ENCODE measurements at places on chromosomes 11 and 22.

- no peak for DNase-seq
Observed at GRCh38 chr11:64564947-64565889, 25.8 kb upstream of the SLC22A12 start.

DNA sequence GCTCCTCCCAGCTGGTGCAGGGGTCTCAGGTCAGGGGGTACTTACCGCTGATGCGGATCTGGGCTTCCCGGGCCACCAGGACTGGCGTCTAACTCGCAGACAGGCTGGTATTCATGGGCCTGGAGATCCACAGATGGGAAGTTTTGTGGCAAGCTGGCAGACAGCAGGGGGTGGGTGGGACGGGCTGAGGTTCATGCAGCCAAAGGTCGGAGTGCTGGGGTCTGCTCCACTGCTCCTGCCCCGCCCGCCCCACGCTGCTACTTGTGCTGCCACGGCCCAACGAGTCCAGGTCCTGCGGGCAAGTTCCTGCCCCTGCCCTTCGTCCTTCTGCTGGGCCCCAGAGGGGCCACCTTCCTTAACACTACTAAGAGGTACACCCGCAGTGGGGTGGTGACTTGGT lies 3.1 kb downstream of the ACY3 start:
- DNase-seq: no peak

DNA sequence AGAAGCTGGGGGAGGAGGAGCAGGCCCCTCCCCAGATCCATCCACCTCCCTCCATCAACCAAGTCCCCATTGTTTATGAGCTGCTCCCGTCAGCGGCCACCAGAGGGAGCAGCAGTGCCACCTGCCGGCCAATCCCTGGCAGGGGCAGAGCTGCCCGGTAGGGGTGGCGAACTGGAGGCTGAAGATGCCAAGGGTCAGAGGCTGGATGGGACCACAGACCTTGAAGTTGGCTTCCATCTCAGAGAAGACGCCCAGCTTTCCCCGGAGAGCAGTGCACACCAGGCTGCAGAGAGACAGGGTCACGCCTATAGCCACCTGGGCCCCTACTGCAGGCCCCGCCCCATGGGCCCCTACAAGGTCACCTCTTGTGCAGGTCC lies 3.6 kb downstream of the FIBP start:
- DNase-seq: peak; percentile 81

DNA sequence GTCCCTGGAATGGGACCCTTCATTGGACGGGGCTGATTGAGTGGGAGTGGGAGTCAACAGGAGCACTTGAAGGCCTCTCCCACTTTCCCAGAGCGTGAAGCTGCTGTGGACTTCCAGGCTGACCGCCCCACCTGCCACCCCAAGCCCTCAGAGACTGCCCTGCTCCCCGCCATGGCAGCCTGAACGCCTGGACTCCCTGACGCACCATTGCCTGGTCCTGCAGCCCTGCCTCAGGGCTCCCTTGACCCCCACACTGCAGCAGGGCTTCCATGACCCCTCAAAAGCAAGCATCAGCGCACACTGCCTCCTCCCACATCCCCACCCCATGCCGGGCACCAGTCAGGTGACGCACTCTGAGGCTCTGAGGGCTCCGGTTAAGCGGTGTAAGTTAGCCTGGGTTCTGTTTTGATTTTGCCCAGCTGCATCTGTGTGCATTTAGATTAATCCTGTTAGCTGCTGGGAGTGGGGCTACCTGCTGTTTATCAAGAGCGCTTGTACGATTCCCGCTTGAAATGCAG lies 39.4 kb downstream of the TRIM29 start:
- DNase-seq: no peak

GRCh38 chr11:46930089-46930488 lies 6.5 kb upstream of the CSTPP1 start:
- DNase-seq: no peak

DNA sequence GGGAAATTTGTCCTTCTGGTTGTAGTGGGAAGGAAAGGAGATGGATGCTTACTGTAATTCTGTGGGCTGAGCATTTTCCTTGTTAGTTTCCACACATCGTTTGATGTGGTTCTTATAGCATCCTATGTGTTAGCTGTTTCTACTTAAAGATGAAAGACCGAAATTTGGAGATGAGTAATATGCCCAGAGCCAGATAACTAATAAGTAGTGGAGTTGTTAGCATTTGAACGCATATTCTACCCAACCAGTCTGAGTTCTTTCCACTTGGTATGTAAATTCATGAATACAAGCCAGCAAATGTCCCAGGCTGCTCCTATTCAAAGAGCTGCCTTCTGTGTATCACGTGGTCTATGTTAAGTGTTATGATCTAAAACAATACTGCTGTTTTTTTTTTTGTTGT lies 14.6 kb downstream of the SPECC1L start:
- no peak for DNase-seq

DNA sequence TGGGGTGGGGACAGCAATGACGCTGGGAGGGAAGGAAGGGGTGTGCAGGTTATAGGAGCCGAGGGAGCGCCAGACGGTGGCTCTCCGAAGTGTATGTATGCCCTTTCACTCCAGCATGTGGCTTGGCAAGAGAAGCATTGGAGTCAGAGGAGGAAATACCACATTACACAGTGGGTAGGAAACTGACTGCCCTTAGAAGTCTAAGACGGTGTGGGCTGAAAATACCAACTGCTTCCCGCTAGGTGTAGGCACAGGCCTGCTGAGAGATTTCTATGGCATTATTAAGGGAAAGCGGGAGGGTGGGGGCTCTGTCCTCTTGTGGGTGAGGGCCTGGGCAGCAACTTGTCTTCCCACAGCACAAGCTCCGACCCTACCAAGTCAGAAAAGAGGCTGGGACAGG lies 44.7 kb downstream of the CACNG2 start:
- DNase-seq: no peak

DNA sequence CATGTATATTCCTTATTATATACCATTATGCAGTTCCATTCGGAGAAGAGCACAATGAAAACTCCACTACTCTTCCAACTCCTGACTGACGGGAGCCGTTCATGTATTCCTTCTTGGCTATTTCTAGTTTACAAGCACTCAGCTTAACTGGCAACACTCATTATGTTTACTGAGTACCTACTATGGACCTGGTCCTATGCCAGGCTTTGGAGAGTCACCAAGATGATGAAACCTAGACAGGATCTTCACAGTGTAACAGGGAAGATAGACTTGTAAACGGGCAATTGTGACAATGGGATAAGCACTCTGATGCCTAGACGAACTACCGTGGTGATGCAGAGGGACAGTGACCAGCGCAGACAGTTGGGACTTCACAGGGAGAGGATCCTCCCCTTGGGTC lies 22.3 kb upstream of the ST3GAL4 start:
- no peak for DNase-seq

GRCh38 chr11:30513087-30513486 lies 73.1 kb downstream of the MPPED2 start:
- DNase-seq: no peak

GRCh38 chr11:35365395-35365794 lies 54.0 kb downstream of the SLC1A2 start:
- no peak for DNase-seq

DNA sequence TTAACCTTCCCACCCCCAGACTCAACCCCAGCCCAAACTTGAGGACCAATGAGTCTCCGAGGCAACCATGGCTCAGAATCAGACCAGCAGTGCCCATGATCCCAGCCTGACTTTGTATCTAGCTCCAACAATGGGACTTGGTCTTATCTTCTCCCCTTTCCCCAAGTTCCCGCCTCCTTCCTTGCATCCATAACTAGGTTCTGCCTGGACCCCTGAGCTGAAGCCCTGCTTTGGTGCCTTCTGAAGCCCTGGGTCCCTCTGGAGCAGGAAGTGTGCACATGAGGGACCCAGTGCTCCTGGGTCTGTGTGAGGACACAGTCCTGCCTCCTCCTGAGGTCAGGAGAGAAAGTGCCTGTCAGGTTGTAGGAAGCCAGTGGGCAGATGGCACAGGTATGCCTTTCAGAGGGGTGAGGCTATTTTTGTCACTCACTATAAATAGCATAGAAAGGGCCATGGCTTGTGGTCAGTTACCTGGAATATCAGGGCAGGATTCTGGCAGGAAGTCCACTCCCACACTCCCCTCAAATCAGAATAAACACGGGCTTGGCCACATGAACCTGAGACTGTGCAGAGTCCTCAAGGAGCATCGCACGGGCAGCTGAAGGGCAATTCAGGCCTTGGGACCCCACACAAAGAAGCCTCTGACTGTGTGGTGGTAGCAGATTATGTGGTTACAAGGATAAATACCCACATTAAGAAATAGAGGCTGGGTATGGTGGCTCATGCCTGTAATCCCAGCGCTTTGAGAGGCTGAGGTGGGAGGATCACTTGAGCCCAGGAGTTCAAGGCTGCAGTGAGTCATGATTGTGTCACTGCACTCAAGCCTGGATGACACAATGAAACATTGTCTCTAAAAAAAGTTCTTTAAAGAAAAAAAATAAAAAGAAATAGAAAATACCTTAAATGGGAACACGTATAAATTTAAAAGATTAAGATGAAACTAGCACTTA lies 27.4 kb downstream of the RCN1 start:
- DNase-seq: no peak

- no peak for DNase-seq
Observed at GRCh38 chr11:46912526-46913150, 5.7 kb downstream of the LRP4 start.

DNA sequence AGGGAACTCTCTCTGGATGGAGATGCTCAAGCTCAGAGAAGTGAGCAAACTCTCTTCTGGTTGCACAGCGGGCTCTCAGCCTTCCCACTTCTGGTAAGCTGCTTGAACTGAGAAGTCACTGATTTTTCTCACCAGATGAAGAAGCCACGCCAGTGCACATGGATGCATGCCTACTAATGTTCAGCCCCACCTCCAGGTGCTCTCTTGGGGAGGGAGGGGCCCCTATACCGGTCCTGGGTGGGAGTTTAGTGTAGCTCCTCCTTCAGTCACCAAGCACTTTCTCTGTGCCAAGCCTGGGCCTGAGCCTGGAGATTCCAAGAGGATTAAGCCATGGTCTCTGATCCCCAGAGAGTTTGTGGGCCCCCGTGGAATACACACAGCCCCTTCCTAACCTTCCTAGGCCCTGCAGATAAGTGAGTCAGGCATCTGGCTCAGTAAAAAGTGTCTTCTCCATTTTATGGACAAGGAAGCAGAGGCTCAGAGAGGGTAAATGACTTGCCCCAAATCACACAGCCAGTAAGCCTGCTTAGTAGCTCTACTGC lies 142.2 kb downstream of the ST3GAL4 start:
- DNase-seq: no peak

DNA sequence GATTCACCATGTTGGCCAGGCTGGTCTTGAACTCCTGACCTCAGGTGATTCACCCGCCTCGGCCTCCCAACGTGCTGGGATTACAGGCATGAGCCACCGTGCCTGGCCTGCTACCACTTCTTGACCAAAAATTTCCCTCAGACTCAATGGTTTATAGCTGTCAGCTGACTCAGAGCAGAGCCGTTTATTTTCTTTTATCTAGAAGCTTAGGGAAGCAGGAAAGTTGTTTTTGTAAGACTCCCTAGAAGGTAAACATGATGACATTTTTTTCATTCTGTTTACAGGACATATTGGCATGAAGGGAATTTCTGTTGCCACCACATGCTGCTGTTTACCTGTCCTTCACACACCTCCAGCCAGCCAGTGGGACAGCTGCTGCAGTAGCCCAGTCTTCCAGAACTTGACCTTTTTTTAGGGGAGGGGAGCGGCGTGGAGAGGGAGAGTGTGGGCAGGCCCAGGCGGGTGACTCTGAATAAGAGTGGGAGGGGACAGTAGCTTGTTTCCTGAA lies 56.1 kb upstream of the PTPRJ start:
- DNase-seq: no peak

DNA sequence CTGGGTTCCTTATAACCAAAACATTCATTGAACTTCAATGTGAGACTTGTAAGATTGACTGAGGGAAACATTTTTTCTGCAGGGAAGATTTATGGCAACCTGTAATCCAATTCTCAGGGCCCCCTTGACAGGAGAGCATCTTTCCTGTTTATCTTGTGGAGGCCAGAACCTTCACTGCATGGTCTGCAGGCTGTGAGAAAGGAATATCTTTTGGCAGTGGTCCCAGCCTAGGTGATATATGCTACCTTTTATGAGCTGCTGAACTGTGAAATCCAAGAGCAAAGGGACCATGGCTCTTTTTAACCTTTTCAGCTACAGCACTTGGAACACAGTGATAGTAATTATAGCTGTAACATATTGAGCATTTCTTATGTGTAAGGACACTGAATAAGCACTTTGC lies 590.2 kb upstream of the B3GAT1 start:
- no peak for DNase-seq

DNA sequence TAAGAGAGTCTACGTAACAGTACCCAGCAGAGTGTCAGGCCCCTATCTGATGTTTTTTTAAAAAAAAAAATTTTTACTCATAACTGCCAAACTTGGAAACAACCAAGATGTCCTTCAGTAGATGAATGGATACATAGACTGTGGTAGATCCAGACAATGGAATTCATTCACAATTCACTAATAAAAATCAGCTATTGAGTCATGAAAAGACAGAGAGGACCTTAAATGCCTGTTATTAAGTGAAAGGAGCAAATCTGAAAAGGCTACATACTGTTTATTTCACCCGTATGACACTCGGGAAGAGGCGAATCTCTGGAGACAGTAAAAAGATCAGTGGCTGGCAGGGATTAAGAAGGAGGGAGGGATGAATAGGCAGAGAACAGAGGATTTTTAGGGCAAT lies 541.4 kb upstream of the TENM4 start:
- DNase-seq: no peak

DNA sequence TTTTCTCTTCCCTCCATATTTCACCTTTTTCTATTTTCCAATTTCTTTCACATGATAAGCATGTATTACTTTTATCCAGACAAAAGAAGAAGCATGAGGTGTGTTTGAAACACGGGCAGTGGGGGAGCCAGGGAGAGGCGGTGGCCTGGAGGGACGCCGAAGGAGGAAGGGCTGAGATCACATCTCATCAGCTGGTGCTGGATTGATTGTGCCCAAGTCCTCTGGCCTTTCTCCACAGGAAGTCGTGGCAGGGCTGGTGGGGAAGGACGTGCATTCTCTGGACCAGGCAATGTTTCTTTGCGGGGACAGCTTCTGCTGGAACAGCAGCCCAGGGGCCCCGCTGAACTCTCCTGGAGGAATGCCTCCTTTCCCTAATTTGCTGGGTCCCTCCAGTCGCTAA lies 82.9 kb downstream of the MIAT start:
- no peak for DNase-seq

- DNase-seq: no peak
Observed at GRCh38 chr11:6433998-6434660, 6.7 kb downstream of the HPX start.

DNA sequence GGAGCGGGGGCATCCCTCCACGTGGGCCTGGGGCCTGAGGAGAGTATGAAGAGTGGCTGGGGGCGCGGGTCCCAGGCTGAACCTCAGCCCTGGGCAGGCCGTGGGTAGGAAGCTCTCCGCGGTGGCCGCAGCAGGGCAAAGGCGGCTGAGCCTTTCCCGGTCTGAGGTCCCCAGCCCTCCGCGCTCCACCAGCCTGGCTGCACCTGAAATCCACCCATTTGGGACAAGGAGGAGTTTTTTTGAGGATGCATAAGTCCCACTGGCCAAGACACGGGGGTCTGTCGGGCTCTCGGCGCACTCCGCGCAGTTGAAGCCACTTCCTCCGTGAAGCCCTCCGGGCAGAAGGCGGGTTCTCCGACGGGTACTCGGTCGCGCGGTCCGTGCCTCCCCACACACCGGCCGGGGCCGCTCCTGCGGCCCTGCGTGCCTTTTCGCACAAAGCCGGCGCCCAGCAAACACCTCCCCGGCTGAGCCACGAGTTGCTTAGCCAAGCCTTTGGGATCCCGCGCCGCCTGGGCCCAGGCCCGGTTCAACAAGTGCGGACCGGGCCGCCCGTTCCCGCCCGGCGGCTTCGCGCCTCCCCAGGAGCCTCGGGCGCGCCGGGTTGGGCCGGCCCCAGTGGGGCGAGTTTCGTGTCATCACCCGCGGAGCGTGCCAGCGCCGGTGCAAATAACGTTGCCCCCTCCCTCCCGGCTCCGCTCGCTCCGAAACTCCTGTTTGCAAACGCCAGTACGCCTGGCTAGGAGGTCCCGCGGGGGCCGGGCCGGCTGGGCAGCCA lies 666 bp upstream of the OVOL1 start:
- DNase-seq: no peak
